ENCODE measurements at places on chromosomes 3 and 15.

DNA sequence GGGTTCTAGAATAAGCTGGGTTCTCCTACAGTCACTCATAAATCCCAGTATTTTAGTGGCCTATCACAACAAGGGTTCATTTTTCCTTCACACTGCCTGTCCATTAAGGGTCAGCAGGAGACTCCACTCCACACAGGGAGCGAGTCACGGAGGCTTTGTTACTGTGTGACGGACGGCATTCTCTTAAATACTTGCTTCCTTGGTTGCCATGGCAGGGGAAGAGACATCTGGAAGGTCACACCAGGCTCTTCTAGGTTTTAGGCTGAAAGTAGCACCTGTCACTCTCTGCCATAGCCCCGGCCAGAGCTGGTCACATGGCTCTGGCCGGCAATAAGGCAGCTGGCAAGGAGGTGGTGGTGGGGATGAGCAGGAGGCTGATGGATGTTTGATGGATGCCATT lies 89.4 kb upstream of the ANKRD34C start:
- DNase-seq, result no peak

- no peak for DNase-seq
These were observed 44.1 kb downstream of the TRANK1 start for GRCh38 chr3:36900474-36901443.

GRCh38 chr3:51269466-51269865 lies 115.6 kb upstream of the MANF start:
- DNase-seq, result no peak

DNA sequence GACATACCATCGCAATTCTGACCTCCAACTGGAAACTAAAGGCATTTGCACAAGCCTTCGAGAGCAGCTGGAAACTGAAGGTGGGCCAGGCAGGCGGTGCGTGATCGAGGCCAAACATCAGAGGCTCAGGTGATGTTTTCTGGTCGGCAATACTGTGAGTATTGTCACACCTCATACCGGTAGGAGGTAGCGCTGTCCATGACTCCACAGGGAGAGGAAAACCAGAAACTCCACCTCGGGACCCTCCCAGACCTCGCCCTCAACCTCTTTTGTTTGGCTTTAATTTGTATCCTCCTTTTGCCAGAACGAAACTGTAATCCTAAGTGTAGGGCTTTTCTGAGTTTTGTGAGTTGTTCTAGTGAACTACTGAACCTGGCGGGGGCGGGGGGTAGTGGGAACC lies 43.6 kb downstream of the LDHAL6B start:
- DNase-seq, result no peak

DNA sequence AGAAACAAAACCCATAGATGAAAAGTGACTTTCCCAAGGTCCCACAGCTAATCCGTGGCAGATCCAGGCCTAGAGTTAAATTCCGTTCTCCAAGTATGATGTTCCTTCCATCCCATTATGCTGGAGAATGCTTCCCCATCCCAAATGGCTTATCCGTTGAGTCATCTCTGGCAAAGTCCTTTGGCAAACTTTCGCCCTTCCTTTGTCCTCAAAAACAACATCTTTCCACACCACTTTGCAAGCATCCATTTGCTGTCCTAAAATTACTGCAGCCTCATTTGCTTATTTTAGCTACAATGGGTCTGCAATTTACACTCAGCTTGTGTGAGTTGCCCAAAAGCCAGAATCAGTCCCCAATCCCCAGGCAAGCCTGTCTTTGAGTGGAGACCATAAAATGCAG lies 304.0 kb upstream of the TLE3 start:
- DNase-seq, result no peak

- peak; percentile 18 for DNase-seq
These were observed 11.6 kb upstream of the HGD start for GRCh38 chr3:120693439-120694171.

DNA sequence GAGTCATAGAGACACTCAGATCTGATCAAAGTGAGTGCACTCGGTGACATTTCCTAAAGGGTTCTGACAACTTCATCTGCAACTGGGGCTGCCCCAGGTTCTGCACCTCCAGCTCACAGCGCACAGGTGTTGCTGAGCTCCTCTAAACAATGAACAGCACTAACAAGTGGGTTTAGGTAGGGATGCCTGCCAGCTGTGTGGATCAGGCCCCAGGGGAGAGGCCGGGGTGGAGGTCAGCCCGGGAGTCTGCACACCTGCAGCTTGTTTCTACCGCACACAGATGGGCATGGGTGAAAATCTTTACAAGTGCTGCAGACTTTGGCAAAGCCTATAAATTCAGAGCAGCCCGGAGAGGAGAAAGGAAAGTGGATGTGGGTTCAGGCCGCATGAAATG lies 355 bp downstream of the FBXW12 start:
- DNase-seq, result no peak

- DNase-seq, result no peak
These were observed 12.2 kb upstream of the VIPR1 start for GRCh38 chr3:42490243-42490642.

DNA sequence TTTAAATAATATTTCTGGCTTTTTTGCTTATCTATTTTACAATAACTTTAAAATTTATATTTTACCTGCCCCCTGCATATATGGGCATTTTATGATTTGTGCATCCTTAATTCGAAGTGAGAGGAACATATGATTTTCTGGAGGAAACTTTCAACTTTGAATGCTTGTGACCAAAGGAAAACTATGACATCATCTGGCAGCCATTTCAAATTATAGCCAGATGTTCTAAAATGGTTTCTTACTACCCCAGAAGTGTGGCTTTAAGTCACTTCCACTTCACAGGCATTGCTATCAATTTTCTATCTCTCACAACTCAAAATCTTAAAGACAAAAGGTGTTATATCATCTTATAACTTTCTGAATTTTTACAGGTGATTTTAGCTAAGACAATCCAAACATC lies 508.8 kb downstream of the RBMS3 start:
- no peak for DNase-seq

DNA sequence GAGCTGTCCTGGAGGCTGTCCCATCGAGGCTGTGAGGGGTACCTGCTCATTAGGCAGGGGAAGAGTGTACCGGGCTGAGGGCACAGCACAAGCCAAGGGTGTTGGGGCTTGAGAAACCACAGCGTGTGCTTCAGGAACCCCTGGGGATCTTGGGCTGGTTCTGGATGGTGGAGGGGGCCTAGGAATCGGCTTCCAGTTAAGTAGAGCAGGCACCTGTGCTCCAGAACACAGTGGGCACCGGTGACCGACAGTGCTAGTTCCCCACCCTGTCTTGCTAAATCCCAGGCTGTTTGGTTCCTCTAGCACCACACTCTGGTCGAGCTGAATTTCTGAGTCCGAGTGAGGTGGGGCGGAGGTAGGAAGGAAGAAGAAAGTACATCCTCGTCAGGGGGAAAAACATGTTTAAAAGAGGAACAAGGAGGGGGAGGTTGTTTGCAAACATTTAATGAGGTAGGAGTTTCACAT lies 29.1 kb downstream of the SLC6A6 start:
- no peak for DNase-seq

GRCh38 chr3:42668793-42669217 lies 15.3 kb downstream of the ZBTB47 start:
- DNase-seq, result no peak

DNA sequence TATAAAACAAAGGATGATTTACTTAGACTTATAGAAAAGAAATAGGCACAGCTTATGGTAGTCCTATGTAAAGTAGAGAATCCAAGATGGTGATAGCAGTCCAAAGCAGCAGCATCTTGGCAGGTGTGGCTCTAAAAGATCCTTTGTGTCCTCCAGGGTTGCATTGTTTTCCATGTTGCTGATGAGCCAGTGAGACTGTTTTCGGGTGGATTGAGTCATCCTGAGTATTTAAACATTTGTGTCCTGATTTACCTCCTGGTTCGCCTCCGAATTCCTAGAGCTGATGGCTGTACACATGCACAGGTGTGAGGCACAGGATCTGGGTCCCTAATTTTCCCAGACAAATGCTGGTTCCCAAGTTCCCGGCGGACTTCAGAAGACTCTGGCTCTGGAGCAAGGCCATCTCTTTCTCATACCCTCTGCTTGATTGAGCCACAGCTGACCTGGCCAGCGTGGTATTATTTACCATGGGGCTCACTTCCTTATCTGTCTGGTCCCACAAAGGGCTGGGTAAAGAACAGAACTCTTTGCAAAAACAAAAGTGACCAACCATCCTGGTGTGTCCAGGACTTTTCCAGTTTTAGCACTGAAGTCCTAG lies 51.0 kb downstream of the ARNT2 start:
- DNase-seq, result no peak

GRCh38 chr3:62892045-62892444 lies 16.8 kb upstream of the CADPS start:
- no peak for DNase-seq

DNA sequence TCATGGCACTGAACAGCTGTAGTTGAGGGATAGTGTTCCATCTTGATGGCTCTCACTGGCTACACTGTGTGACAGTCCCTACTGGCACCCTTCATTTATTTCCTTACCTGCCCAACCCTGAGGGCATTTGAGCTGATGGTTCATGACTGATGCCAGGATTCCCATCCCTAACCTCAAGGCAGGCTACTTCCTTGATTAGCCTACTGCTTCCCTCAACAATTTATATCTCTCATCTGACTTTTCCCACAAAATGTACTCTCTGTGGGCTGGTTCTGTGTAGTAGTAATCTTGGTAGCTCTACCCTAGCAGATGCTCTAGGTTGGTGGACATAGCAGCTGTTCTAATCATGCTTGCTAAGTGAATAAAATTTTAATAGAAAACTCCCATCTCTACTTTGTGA lies 106.0 kb downstream of the THRB start:
- no peak for DNase-seq

GRCh38 chr3:193744822-193745684 lies 152.0 kb downstream of the OPA1 start:
- DNase-seq, result no peak

- DNase-seq, result no peak
These were observed 22.3 kb downstream of the VIPR1 start for GRCh38 chr3:42524751-42525150.

DNA sequence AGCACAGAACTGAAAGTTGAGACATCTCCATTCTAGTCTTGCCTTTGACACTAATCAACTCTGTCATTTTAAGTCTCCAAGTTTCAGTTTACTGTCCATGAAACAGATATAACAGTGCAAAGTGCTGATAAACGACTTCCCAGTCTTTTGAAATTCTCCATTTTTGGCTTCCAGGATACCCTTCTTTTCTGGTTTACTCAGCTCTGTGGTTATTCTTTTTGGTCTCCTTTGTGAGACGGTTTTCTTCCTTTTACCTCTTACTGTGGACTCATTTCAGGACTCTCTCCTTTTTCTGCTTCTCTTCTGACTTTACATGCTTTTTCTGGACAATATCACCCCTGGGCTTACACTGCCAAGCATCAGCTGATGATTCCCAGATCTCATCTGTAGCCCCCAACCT lies 18.9 kb downstream of the SST start:
- no peak for DNase-seq

- peak; percentile 23 for DNase-seq
These were observed 23.1 kb upstream of the GP5 start for GRCh38 chr3:194422188-194422587.

DNA sequence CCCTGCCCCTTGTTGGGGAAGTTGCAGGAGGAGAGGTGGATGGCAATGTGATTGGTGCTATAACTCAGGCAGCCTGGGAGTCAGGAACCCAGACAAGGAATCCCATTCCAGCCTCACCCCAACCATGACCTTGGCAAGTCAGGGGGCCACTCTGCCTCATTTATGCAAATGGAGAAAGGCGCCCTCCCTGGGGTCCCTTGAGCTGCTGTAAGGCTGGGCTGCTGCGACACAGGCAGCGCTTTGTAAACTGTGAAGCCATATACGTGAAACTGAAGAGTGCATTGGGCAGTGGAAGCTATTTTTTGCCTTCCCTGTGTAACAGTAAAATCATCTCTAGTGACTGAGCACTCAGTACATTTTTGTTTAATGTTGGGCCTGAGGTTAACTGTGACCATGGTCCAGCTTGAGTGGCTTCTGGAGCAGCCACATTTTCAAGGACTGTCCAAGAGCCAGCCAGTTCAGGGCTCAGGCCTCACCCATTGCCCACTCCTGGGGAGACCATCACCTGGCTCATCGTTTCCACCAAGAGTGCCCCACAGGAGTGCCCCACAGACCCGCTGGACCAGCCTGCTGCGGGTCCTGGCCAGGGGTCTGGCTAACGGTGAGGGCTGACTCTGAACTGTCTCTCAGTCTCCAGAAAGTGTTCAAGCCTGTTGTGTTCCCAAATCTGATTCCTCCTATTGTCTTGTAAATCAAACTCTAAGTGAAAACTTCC lies 27.9 kb downstream of the KIF7 start:
- DNase-seq, result no peak

GRCh38 chr3:142588703-142589102 lies 7.5 kb upstream of the PLS1 start:
- DNase-seq, result no peak

DNA sequence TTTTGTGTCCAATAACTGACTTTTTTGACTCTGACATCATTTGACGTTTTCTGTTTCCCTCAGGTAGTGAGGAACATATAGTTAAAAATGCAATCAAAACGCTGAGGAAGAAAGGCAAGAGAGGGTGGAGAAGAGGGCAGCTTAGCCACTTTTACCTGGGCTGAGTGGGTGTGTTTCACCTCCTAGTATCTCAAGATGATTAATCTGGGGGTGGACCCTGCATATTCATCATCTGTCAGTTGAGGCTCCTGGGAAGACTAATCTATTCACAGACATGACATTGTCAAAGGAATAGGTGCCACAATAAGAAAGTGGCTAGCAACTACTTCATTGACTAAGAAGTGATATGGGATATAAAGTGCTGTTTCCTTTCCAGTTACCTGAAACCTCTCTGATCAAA lies 331.5 kb upstream of the RARB start:
- no peak for DNase-seq

DNA sequence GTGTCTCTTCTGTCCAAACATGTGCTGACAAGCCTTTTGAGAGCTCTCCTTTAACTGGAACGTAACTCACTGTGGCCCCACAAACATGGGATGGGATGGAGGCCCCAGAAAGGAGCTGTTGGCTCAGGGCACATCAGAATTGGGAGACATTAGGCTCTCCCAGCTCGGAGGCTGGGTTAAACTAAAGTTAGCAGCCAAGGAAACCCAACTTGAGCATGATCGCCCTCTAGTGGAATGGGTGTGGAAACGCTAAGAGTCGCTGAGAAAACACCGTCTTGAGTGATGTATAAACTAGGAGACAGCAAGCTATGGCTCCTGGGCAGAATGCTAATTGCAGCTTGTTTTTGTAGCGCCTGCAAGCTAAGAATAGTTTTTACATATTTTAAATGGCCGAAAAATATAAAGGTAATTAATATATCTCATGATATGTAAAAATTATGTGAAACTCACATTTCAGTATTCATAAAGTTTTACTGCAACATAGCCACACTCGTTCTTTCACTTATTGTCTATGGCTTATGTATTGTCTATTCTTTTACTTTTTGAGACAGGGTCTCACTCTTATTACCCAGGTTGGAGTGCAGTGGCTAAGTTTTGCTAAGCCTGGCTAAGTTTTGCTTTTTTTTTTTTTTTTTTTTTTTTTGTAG lies 138.8 kb upstream of the HACD2 start:
- no peak for DNase-seq

GRCh38 chr3:178646186-178646862 lies 110.1 kb downstream of the KCNMB2 start:
- peak; percentile 10 for DNase-seq

- peak; percentile 91 for DNase-seq
These were observed 57.4 kb downstream of the LRTM1 start for GRCh38 chr3:54870423-54870822.

GRCh38 chr3:173287361-173287760 lies 110.2 kb upstream of the NLGN1 start:
- no peak for DNase-seq

GRCh38 chr3:174531262-174531982 lies 327.7 kb upstream of the NAALADL2 start:
- no peak for DNase-seq
